ENCODE measurements at places on chromosomes 12 and 14.

DNA sequence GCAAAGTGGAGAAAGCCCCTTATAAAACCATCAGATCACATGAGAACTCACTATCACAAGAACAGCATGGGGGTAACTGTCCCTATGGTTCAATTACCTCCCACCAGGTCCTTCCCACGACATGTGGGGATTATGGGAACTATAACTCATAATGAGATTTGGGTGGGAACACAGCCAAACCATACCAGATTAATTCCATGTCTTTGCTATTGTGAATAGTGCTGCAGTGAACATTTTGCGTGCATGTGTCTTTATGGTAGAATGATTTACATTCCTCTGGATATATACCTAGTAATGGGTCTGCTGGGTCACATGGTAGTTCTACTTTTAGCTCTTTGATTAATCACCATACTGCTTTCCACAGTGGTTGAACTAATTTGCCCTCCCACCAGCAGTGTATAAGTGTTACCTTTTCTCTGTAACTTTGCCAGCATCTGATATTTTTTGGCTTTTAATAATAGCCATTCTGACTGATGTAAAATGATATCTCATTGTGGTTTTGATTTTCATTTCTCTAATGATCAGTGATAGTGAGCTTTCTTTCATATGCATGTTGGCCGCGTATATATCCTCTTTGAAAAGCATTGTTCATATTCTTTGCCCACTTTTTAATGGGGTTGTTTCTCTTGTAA lies 29.7 kb upstream of the SAV1 start:
- no peak for DNase-seq

GRCh38 chr14:20630340-20631022 lies 11.0 kb downstream of the OR6S1 start:
- no peak for DNase-seq

GRCh38 chr14:80930095-80930494 lies 11.4 kb downstream of the CEP128 start:
- no peak for DNase-seq

- no peak for DNase-seq
These were observed 5.8 kb downstream of the NID2 start for GRCh38 chr14:52063052-52063462.

GRCh38 chr14:89256283-89256682 lies 160.8 kb downstream of the FOXN3 start:
- DNase-seq = no peak

DNA sequence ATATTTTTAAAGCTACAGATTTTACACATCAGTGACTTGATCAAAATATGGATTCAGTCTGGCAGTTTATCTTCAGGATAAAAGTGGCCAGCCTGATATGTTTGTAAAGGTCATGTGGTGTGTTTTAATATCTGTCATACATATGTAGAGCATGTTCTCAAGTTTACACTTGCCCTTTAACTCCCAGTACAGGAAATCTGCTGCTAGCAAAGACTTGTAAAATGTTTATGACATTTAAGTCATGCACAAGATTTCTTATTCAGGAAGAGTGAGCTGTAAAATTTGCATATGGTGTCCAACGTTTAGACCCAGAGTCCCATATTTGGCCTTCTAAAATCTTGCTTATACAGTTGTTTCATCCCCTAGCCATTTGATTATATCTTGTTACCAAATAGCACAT lies 197.5 kb upstream of the FLRT2 start:
- no peak for DNase-seq

- DNase-seq = no peak
These were observed 138.1 kb upstream of the FLRT2 start for GRCh38 chr14:85391892-85392291.

GRCh38 chr12:1795221-1795784 lies 25.1 kb upstream of the LRTM2 start:
- DNase-seq = no peak

DNA sequence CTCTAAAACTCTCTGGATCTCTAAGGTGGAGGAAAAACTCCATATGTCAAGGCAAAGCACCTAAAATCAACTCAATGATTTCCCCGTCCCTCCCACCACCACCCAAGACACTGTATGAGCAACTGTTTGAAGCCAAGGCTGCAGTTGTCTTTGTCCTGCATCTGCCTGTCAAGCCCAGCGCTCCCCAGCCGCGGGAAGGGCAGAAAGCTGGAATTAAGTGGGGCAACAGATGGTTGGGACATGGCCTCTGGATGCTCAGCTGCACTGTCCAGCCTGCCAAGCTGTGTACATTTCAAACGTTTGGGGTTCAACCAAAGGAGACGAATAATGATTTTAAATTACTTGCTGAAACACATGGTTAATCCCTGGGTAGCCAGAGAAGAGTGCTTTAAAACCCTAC lies 42.2 kb upstream of the PTGR2 start:
- DNase-seq = no peak

GRCh38 chr14:63155511-63156185 lies 48.6 kb upstream of the RHOJ start:
- no peak for DNase-seq

DNA sequence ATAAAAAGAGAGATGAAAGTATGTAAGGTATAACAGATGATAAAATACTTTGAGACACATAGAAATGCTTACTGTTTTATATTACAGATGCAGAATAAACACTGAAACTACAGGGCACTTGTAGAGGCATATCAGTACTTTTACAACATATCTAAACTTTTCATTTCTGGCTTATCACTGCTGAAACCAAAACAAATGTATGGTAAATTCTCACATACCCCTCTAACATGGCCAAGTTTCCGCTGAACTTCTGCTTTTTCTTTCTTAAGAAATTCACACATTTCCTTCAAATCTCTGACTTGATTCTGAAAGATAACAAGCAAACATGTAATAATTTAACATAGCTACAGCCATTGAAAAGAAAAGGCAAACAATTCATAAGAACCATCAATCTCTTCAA lies 33.3 kb upstream of the C12orf50 start:
- DNase-seq = no peak

- DNase-seq = no peak
These were observed 687 bp downstream of the RAB35 start for GRCh38 chr12:120115692-120116440.

- no peak for DNase-seq
These were observed 61.3 kb downstream of the CDK17 start for GRCh38 chr12:96338852-96339471.

- no peak for DNase-seq
These were observed 173.8 kb downstream of the NAV3 start for GRCh38 chr12:78004249-78005093.

- DNase-seq = no peak
These were observed 27.4 kb upstream of the CEBPE start for GRCh38 chr14:23146351-23146910.

DNA sequence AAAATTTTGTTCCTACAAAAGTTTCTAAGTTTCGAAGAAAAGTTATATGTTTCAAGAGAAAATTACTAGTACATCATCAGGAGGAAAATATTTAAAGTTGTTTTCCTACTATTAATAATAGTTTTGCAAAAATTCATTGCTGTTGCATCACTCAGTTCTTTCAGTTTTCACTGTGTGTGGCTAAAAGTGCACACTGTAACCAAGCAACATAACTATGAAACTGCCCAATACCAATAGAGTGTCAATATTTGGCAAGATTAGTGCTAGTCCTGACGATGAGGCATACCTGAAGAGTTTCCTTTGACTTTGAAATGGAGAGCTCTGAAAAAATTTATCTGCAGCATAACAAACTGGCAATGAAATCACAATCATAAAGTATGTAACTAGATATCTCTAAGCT lies 194.3 kb downstream of the CPNE8 start:
- no peak for DNase-seq

DNA sequence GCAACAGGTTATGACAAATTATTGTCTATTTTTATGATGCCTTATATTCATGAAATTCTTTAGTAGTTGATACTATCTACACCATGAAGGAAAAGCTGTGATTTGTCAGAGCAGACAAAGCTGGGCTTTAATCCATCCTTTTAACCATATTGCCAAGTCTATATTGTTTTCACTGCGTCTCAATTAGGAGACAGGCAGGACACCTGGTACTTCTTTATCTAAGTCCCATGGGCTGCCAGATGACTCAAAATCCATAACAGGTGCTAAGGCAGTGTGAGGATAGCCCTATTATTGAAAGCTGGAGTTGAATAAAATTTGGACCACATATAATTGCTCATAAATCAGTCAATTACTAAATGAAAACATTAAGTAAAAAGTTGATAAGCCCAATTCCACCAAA lies 22.6 kb downstream of the INSM2 start:
- DNase-seq = no peak

DNA sequence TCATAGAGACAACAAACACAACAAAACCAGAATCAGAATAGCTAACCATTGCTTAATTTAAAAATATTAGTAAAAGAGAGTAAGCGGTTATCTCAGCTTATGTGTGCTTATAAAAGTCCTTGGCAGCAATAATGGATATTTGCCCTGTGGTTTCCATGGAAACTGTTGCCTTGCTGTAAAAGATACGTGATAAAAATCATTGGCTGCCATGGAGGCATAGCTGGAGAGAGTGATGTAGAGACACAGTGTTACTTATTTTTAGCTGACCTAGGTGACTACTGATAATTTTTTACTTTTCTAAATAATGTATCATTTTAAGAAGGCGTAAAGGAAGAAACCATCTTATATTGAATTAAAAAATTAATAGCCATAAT lies 92.9 kb downstream of the ERC1 start:
- no peak for DNase-seq

- DNase-seq = no peak
These were observed 27.9 kb downstream of the BORCS5 start for GRCh38 chr12:12384571-12385340.

- DNase-seq = no peak
These were observed 153.8 kb downstream of the BCL11B start for GRCh38 chr14:99118046-99118721.

GRCh38 chr12:109277899-109278762 lies 31.0 kb downstream of the FOXN4 start:
- no peak for DNase-seq

DNA sequence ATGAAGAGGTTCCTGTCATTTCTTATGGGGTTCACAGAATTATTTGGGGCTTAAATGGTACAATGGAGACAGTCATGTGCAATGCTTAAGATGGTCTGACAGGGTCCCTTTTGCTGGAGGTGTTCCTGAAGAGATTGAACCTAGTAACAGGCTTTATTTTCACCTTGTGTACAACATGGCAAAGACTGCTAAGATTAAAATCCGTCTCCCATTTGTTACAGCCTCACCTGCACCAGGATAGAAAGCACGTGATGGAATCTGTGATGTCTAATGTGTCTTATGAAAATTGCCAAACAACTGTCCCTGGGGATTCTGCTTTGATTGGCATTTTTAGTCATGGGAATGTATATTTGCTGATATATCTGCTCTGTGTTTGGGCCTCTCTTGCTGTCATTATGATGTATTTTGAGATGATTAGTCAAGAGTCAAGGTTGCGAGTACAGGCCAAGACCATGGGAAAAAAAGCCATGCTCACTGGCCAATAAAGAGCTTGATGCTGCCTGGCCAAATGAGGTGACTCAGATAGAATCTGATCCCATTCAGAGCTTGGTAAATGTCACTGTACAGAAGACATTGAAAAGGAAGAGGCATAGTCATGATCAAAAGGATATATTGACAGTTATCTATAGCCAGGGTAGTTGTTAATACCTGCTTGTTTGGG lies 96.1 kb downstream of the FLRT2 start:
- DNase-seq = no peak

- no peak for DNase-seq
These were observed 2.1 kb downstream of the DIP2B start for GRCh38 chr12:50506753-50507473.

DNA sequence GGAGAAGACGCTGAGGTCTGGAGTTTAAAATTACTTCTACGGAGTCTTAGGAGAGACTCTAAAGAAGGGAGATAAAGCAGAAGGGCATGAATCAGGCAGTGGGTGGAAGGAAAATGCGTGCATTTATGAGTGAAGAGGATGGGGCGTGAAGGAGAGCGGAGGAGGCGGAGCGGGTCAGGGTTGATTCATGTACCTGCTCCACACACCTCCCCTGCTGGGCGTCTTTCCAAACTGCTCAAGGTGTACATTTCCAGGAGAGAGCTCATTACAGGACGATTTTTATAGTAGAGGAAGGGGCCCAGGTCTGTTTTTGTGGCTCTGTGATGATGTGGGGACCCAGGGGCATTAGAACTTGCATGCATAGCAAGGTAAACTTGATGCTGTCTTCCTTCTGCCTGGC lies 65.0 kb upstream of the ASPG start:
- no peak for DNase-seq

DNA sequence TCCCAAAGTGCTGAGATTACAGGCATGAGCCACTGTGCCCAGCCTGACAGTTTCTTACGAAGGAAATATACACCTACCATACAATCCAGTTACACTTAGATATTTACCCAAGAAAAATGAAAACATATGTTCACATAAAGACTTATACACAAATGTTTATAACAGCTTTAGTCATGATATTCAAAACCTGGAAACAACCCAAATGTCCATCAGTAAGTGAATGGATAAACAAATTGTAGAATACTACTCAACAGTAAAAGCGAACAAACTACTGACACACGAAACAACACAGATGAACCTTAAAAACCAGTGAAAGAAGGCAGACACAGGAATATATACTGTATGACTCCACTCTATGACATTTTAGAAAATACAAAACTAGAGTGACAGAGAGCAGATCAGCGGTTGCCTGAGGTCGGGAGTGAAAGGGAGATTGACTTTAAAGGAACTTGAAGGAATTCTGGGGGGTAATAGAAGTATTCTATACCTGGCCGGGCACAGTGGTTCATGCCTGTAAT lies 83.6 kb downstream of the SPRING1 start:
- DNase-seq = no peak

- DNase-seq = no peak
These were observed 26.3 kb downstream of the ZFYVE21 start for GRCh38 chr14:103741876-103742275.

GRCh38 chr12:6093764-6094163 lies 30.7 kb downstream of the VWF start:
- DNase-seq = no peak

DNA sequence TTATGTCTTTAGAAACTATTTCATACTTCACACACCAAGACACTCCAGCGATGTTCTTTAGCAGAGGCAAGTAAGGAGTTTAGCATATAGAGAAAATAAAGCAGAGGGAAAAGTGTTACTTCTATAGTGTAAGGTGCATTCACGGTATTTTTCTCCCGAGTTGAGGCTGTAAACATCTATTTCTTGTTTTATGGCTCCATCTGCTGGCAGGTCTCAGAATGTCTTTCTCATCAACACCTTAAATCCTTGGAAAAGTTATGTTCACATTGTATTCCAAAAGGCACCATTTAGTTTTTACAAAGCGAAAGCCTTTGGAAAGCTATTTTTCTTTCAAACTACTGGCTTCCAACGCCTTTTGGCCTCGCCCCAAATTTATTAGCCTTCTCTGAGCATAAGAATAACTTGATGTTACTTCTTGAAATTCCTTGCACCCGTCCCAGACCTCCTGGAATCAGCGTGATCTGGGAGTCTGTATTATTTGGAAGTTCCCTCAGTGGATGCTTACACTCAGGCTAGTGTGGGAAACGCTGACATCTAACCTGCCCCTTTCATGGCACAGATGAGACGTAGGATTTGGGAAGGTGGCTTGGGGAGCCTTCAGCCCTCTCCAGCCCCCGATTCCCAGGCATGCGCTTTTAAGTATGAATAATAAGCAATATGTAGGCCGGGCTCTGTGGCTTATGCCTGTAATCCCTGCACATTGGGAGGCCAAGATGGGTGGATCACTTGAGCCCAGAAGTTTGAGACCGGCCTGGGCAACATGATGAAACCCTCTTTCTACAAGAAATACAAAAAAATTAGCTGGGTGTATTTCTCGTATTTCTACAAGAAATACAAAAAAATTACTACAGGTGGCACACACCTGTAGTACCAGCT lies 1.9 kb upstream of the PIWIL1 start:
- no peak for DNase-seq

GRCh38 chr14:22594156-22594716 lies 3.9 kb upstream of the ABHD4 start:
- DNase-seq = no peak

- no peak for DNase-seq
These were observed 27.7 kb downstream of the PPP1R13B start for GRCh38 chr14:103819503-103820307.
